ENCODE measurements at places on chromosomes 3 and 15.

DNA sequence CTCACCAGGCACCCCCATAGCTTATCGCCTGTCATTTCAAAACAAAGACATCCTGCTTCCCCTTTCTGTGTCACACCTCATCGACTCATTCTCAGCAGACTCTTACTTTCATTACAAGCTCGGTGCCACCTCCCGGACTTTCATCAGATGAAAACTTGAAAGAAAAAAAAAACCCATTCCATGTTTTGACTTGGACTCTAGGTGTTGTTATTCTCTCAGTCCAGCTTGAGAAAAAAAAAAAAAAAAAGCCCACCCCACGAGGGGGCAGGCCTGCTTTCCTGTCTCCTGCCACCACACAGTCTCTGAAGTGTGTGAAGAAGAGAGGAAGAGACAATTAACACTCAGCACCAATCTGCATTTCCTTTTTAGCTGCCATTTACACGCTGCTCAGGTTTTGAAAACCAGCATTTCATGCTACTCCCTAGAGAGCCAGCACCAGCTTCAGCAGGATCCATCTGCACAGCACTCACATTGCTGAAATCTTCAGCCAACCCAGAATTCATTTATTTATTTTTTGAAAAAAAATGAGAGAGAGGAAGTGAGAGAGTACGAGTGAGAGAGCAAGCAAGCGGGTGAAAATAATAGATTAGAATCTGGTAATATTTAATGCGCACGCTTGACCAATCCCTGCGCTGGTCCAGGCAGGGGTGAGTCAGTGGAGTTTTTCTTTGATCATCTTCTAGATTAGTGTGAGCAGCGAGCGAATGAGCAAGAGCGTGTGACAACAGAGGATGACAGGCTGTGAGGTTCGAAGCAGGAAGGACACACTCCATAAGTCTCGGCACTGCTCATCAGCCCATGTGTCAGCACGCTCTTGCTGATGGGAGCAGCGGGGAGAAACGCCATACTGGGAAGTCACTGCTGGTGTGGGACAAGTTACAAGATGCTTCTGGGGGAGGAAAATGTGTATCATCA lies 23.5 kb downstream of the ZNF80 start:
- DNase-seq: no peak

GRCh38 chr15:56325186-56325585 lies 40.0 kb upstream of the TEX9 start:
- DNase-seq: no peak

DNA sequence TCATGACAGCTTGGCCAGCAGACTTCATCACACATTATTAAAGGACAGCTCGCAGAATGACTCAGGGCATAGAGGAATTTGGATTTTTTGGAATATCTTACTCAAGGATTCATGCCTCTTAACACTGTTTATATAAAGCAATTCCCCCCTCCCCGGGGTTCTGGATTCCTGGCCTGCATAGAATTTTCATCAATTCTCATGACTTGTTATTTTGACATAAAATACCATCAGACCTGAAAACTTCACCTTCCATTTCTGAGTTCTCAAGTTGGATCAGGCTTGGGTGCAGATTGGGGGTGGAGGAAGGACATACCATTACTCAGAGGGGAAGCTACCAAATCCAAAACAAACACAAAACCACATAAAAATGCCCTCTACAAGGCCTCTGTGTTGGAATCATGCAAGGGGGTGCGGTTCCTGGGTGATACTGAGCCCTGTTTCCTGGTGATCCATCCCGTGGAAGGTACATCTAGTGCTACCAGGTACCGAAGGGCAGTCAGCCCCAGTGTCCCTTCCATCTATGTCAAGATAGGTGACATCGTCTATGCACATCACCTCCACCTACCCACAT lies 95.3 kb downstream of the DAPK2 start:
- DNase-seq: no peak

GRCh38 chr15:41291065-41291631 lies 41.2 kb downstream of the OIP5 start:
- DNase-seq: no peak

- DNase-seq: no peak
Measured at GRCh38 chr3:192237992-192238608, 489.2 kb downstream of the FGF12 start.

DNA sequence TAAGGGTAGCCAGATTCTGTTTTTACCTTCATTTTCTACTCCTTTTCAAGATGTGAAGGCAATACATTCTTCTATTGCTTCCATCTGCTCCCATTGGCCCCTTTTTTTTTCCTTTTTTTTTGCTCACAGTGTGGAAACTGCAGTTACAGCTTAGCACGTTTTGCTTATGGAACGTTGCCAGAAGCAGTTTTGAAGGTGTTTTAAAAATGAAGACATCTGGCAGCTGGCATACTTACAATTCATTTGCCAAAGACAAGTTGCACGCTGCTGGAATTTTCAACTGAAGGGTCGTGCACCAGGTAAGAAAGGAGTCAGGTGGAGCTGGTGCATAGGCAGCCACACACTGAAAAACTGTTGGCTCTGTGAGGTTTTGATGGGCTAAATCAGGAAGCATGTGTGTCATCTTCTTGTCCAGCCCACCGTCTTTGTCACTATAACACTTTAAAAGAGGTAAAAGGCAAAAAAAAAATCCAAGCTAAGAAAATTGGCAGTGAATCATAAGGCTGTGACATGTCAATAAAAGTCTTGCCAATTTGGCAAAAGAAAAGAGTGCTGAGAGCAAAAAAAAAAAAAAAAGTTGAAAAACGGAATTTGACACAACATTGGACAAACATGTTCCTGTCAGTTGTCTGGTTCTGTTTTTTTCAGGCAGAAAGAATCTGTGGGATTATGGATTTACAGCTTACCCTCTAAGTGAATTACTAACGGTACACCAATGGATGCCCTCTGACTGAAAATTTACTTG lies 225.4 kb upstream of the SOX2 start:
- no peak for DNase-seq

DNA sequence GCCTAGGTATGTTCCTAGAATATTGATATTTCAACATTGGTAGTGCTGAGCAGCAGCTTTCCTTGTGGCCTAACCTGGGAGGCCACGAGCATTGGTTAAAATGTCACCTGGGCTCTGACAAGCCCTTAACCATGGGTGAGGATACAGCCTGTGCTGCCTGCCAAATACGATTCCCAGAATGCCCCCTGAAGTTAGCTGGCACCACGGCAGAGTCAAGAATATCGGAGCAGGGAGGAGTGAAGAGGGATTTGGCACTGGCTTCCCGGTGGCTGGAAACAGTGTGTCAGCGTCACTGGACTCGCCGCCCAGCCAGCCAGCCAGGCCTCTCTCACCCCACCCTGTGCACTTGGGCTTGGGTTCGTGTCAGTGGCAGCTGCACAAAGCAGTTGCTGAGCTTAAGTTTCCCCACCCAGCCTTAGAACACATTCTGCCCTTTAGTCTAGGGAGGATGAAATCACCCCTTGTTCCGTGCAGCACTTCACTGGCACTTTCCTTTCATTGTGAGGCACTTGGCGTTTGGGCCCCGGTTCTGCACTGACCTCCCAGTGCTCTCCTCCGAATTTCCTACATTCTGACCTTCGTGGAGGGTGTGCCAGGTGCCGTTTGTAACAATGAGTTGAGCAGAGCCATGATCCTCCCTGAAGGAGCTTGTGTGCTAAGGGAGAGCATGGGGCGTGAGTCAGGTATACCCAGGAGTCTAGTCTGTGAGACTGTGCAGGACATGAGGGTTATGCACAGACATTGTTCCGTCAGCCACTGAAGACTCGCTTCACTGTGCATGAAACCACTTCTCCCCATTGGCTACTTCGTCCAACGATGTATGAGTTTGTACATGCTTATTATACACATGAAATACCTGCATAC lies 152.8 kb upstream of the BHLHE40 start:
- peak; percentile 79 for DNase-seq

GRCh38 chr3:197224034-197224444 lies 74.4 kb downstream of the DLG1 start:
- no peak for DNase-seq

GRCh38 chr3:29381595-29381994 lies 100.7 kb downstream of the RBMS3 start:
- DNase-seq: no peak

- DNase-seq: no peak
Measured at GRCh38 chr15:90650956-90651689, 66.0 kb upstream of the BLM start.

GRCh38 chr3:45417930-45418847 lies 29.8 kb downstream of the LARS2 start:
- no peak for DNase-seq
